ENCODE measurements at places on chromosomes 4 and X. TPM values are rescaled to one million over a fixed set of nuclear protein-coding genes. Genes with fewer than 3 reads are reported as not detected.

GPM6B gene
- total RNA-seq = 16.6 TPM

NDNF gene
- 3.7 TPM for total RNA-seq

SORCS2 gene
- 8.4 TPM for total RNA-seq

MAGED4 gene
- 2.2 TPM for total RNA-seq

DNA sequence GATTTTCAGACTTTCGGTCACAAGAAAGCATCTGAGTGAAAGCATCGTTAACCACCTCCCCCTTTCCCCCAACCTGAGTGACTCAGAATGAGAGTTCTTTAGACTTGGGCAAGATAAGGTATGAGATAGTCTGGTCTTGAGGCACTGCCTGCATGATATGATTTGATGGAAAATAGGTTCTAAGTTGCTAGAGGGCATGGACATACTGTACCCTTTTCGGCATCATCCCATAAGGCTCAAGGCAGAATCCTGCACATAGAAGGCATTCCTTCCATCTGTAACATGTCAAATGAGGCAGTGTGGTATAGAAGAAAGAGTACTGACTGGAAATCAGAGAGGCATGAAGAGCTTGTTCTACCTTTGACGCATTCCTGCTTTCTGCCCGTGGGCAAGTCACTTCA, 16.8 kb upstream of the AMOT start:
- DNase-seq = no peak

GRCh38 chrX:100695991-100696390, 35.9 kb downstream of the SYTL4 start:
- no peak for DNase-seq

DNA sequence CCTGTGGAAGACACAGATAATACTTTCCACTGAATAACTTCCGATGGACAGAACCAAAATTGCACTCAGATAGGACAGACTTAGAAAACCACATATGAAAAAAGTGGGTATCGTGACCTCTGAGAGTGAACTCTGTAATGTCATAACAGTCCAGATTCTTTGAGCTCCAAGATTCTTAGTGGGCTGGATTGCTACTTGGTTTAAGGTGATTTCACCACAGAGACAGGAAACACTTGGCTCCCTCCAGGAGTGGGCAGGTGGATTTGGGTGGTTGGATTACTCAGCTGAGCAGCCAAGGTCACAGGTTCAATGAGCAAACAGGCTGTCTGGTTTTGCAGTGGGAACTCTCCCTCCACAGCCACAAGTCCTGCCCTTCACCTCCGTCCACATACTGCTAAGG, 126.0 kb downstream of the AFAP1 start:
- no peak for DNase-seq

DNA sequence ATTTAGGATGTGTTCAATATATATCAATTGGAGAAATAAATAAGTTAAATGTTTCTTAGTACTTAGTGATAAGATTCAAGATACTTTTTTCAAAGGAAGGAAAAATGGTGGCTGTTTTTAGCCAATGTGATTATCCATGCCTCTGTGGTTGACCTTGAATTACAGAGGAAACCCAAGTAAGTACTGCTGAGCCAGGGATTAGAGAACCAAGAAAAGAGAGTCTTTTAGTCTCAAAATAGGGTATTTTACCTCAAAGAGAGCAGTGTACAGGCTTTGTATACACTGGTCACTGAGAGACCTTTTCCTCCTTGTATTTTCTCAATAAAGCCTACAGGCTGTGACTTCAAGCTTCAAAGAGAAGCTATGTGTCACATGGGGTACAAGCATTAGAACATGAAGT, 1075.3 kb downstream of the ADGRL3 start:
- DNase-seq = no peak

GRCh38 chrX:13692771-13693231, 3.9 kb downstream of the RAB9A start:
- DNase-seq = no peak

GRCh38 chr4:137394018-137394417, 138.3 kb downstream of the PCDH18 start:
- no peak for DNase-seq

GRCh38 chrX:153750127-153750774, 13.8 kb upstream of the PLXNB3 start:
- DNase-seq = no peak

DNA sequence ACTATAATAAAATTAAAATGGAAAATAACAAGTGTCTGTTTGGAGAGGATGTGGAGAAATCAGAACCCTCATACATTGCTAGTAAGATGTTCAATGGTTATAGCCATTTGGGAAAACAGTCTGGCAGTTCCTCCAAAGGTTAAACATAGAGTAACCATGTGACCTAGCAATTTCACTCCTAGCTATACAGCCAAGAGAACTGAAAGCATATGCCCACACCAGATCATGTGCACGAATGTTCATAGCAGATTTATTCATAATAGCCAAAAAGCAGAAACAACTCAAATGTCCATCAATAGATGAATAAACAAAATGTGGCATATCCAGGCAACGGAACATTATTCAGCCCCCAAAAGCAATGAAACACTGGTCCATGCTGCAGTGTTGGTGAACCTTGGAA, 9.4 kb upstream of the CCNQ start:
- no peak for DNase-seq

DNA sequence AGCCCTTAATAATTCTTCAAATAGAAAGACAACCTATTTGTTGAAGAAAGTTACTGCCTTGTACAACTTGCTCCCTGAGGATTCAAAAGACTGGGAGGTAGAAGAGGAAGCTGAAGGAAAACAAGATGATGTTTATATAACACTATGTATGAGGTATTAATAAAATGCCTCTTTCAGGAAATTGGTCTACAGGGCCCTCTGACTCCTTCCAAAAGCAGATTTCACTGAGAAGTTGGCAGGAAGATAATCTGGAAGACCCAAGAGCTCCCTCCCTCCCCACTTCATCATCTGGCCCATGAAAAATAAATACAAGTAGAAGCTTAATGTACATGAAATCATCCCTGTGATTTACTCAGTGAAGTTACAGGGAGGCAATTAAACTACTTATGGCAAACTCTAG, 107.5 kb upstream of the MAGEC2 start:
- no peak for DNase-seq

Measured in aorta (tissue), 5 donors.